ENCODE measurements at places on chromosomes 5 and 9. TPM values are rescaled to one million over a fixed set of nuclear protein-coding genes. Genes with fewer than 3 reads are reported as not detected.
A peak's percentile ranks its signal among the peaks of the same experiment; 100 is the strongest.

Gene TSLP
- total RNA-seq, result 0.11 TPM

GRCh38 chr5:10581424-10581748 lies 17.5 kb downstream of the ANKRD33B start:
- DNase-seq, result no peak

DNA sequence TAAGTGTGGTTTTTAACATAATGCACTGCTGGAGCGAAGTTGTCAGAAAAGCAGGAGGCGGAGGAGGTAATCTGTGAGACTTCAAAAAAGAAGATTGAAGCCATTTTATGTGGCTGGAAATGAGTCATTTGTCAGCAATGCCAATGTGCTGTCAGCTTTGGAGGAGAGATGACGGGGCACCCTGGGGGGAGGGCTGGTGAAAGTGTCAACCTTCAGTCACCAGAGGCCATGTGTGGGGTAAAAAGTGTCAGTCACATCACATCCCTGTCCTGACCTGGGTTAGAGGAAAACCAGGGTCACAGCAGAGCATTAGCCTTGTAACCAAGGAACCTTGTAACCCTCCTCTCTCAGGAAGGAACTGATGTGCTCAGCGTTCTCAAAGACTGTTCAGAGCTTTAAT lies 59.1 kb downstream of the TLR4 start:
- peak; percentile 75 for DNase-seq

DNA sequence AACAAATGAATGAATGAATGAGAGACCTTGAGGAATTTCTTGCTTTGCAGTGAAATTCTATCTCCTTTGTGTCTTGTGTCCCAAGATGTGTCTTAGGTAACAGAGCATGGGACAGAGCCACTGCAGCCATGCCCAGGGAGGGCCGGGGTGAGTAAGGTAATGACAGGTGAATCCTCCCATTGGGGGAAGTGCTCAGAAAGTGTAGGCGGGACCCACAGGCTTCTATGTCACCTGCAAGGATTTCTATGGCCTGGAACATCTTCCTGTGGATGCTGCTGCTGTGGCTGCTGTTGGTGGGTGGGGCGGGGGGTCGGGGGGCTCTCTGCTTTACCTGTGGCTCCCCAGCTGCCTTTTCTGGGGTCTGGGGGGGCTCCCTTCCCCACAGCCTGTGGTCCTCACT lies 133.6 kb upstream of the IER5L start:
- no peak for DNase-seq

DNA sequence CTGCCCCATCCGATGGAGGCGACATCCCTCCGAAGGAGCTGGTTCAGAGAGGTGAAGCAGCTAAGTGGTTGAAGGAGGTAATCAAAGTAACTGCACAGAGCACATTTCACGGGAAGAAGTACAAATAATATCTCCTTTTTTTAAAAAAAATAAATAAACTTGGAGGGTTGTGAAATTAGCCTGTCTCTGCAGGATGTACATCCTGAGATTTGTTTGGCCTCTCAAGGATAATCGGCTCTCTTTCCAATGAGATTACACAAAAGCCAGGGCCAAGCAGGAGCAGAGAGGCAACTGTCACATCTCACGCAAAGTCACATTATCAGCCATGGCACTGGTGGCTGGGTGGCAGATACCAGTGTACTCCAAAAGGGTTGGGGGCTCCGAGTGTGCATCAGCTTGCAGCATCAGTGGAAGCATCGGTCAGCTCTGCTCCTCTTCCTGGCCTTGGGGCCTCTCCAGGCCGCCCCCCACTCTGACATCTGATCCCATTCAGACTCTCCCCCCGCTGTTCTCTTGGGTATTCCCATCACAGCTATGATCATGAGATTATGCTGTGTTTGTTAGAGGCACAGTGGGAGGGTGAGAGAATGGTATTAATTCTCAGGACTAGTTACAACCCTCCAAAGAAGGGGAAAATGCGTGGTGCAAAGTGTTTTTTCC lies 109.9 kb downstream of the UGCG start:
- no peak for DNase-seq

GRCh38 chr5:763397-763796 lies 21.1 kb downstream of the ZDHHC11B start:
- DNase-seq, result peak; percentile 47

- DNase-seq, result no peak
These were observed 59.2 kb downstream of the AP3B1 start for GRCh38 chr5:78235289-78235688.

GRCh38 chr9:129344641-129345495 lies 166.8 kb upstream of the IER5L start:
- no peak for DNase-seq

DNA sequence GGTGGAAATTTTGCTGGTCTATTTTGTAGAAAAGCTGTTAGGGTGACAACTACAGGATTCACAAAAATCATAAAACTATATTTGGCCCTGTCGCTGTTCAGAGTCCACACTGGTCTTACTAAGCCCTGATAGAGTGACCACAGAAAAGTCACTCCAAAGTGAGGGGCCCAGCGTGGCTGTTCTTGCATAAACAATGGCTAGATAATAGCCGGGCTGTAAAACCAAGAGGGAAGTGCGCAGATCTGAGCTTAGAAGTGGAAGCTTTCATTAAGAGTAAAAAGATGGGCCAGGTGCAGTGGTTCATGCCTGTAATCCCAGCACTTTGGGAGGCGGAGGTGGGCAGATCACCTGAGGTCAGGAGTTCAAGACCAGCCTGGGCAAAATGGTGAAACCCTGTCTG lies 15.5 kb upstream of the CTSL start:
- DNase-seq, result no peak

DNA sequence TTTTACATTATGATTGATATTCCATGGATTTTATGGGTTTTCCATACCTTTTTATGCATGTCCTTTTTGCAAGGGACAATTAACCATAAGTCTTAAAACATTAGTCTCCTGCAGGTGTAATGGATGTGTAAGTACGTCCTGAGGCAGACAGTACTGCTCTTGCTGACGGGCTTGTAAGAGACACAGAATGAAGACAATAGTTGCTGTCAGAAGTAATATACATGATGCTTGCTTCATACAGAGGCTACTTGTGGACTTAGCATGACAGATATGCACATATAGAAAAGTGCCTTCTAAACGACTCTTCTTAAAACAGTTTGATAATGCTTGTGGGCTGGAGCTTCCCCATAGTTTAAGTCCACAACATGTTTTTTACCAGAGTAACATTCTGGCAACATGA lies 182.7 kb downstream of the SPATA31D1 start:
- no peak for DNase-seq

DNA sequence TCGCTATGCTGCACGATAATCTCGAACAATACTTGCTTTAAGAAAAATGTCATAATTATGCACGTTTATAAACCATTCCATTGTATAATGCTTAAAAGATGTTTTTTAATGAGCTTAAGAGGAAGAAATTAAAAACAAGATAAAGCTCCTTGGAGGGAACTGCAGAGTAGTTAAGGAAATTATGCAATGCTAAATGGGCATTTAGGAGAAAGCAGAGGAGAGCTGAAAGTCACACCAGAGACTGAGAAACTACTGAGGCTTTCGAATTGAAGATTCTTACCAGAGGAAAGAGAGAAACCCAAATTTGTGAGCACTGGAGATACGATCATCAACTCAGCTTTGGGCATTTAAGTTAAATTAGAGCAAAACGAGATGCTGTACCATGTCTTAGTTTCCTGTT lies 119.4 kb downstream of the CDH10 start:
- DNase-seq, result no peak

DNA sequence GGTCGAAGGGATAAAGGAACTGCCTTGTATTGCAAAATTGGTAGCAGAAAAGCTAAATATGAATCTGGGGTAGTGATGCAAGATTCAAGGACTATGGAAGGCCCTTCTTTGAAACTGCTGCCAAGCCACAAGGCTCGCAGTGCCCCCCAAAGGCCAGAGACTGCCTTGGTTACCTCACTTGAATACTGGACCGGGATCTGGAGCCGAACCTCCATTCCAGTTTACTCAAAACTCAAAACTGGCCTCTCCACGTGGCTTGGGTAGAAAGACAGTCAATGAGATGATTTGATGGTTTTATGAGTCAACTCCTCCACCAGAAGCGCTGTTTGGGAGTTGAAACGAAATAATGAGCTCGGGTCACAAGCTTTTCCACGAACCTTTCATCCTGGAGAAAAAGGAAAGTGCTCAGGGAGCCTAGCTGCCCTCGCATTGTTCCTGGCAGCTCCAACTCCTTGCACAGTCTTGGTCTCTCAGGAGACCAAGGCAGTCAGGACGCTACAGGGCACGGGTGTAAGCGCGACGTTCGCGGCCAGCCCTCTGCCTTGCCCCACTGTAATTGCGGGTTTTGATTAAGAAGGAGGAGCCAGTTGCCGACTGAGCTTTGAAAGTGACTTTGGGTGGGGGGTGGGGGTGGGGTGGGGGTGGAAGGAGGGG lies 2.8 kb downstream of the ST8SIA4 start:
- DNase-seq, result no peak

Gene AK6
- 65.2 TPM for total RNA-seq

- DNase-seq, result no peak
These were observed 109.5 kb upstream of the COL5A1 start for GRCh38 chr9:134532084-134532483.

DNA sequence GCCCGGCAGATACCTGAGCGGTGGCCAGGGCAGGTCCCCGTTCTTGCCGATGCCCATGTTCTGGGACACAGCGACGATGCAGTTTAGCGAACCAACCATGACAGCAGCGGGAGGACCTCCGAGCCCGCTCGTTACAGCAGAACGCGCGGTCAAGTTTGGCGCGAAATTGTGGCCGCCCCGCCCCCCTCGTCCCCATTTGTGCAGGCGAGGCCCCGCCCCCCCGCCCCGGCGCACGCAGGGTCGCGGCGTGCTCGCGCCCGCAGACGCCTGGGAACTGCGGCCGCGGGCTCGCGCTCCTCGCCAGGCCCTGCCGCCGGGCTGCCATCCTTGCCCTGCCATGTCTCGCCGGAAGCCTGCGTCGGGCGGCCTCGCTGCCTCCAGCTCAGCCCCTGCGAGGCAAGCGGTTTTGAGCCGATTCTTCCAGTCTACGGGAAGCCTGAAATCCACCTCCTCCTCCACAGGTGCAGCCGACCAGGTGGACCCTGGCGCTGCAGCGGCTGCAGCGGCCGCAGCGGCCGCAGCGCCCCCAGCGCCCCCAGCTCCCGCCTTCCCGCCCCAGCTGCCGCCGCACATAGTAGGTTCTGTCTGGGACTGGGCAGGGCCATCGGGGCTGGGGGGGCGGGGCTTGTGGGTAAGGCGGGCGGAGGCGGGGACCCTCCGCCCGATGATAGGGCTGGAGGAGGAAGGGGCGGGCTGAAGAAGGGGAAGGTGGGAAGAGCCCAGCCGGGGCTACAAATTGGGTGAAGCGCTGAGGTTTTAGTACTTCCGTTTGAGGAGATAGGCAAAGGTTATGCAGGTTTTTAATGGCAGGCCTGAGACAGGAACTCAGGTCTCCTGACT lies at the start of the genes DHFR and MSH3:
Gene DHFR, minus strand, starts transcription at position 593 of the 840 bp plus-strand sequence. Its CDS starts 494 bp downstream, at position 99.
Gene MSH3, plus strand, starts transcription at position 262 of the 840 bp plus-strand sequence. Its CDS starts 76 bp downstream, at position 338.
- DNase-seq, result peak; percentile 89

Gene DCAF10
- total RNA-seq, result 8.9 TPM

GRCh38 chr5:153618867-153619266 lies 128.4 kb downstream of the GRIA1 start:
- peak; percentile 40 for DNase-seq

Data from SJSA1 (cell line).